ENCODE measurements at places on chromosomes 4 and X. TPM values are rescaled to one million over a fixed set of nuclear protein-coding genes. Genes with fewer than 3 reads are reported as not detected.

The HELT gene
- not detected for total RNA-seq

DNA sequence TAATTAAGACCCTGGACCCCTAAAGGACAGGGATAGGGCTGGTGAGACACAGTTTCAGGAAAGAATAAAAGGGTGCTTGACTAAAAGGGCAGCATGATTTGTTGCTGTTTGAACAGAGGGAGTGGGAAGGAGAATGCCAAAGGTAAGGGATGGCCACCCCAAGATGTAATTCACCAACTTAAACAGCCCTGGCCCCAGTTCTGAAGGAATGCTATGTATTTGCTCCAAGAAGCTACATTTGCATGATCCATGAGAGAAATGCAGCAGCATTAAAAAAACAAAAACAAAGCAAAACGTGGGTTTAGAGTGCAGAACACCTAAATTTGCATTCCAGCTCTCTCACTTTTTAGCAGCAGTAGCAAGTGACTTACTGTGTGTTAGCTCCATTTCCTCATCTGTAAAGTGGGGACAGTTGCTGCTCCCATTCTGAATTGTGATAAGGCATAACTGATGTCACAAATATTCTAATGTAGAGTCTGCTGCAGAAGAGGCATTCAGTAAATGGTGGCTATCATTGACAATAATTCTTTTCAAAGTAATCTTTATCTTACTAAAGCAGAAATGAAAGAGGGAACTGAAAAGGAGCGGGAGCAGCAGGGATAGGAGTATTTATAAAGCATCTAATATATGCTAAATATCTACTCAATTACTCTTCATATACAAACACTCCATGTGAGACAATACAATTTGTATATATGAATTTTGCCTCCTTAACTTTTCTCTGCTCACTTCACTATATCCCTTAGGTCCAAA, 115.8 kb downstream of the PPARGC1A start:
- H3K4me1 ChIP-seq, result no peaks in the 10 kb centered on the region
- H3K4me3 ChIP-seq, result no peak overlapping the region
- H3K27me3 ChIP-seq, result no peaks in the 10 kb centered on the region
- DNase-seq, result no peak
- H3K27ac ChIP-seq, result no peak overlapping the region

DNA sequence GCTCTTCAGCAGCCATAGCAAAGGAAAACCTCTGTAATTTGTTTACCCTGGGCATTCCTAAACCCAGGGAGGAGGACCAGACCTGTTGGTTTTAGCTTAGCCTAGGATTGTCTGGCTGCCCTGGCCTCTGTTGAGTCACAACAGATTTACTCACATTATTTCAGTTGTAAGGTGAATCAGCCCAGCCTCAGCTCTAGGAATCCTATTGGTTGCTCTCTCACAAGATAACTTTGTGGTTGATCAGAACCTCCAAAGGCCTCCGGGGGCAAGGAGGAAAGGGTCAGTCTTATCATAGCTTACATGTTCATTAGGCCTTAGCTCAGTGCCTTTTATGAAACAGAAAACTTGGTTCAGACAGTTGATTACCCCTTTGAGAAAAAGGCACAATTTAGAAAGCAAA, 41.0 kb downstream of the PDK3 start:
- H3K4me1 ChIP-seq, result no peaks in the 10 kb centered on the region
- H3K27ac ChIP-seq, result no peak overlapping the region
- DNase-seq, result no peak
- no peaks in the 10 kb centered on the region for H3K36me3 ChIP-seq
- no peaks in the 10 kb centered on the region for H3K27me3 ChIP-seq

DNA sequence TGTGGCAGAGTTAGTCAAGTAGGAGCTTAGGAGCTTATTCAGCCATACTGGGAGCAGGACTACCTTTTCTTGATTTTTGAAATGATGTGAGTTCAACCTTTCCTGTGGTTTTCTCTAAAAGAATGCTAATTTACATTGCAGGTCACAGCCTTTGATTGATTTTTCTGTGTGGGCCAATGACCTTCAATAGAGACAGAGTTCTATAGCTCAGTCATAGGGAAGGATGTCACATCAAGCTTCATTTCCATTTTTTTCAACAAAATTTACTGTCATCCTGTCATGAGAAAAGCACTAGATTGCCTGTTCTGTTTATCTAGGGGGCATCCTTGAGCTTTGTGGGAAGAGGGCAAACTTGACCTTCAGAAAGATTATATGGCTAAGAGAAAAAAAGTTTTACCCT, 448.7 kb downstream of the MID1IP1 start:
- H3K27ac ChIP-seq, result no peak overlapping the region
- H3K4me1 ChIP-seq, result no peaks in the 10 kb centered on the region
- H3K4me3 ChIP-seq, result no peak overlapping the region
- DNase-seq, result no peak

DNA sequence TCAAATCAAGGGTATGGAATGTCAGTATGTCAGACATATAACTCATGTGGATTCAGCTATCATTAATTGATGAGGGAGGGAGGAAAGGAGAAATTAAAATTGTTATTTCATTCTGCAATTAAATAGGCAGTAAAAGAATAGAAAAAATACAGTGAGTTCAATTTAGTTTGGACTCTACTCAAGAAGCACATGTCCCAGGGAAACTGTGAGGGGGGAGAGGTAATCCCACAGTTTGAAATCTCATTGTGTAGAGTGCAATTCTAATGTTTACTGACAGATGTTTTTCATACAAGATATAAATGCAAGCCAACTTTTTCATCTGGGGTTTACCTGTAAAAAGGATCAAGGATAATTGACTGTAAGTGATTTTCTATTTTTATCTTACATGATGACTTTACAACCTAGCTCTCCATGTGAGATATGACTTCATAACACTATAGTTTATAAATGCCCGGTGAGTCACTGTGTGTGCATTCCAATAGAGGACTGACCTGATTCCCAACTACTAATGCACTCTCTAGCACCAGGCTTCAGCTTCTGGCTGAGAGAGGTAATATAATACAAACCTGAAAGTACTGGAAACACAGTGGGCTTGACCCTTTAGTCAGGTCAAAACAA, 35.2 kb upstream of the SCD5 start:
- H3K4me3 ChIP-seq, result no peak overlapping the region
- H3K27ac ChIP-seq, result peak overlapping the region; percentile 2
- H3K27me3 ChIP-seq, result no peaks in the 10 kb centered on the region
- H3K4me1 ChIP-seq, result peaks cover 4% of the 10 kb centered on the region

DNA sequence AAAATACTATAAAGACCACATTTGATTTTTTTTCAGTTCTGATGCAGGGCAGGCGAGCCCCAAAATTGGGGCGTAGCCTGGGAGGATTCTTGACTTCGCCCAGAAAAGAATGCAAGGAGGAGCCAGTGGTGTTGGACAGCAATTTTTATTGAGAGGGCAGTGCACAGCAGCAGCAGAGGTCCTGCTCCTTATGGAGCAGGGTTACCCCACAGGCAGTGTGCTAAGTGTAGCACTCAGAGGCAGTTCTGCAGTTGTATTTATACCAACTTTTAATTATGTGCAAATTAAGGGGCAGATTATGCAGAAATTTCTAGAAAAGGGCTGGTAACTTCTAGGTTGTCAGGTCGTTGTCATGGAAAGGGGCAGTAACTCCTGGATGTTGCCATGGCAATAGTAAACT, 69.9 kb downstream of the GASK1B start:
- H3K27me3 ChIP-seq, result no peaks in the 10 kb centered on the region
- no peak for DNase-seq
- no peak overlapping the region for H3K27ac ChIP-seq

The PCDH10 gene
- 15.5 TPM for total RNA-seq

The CCDC158 gene
- total RNA-seq, result 0.08 TPM

The ARHGAP6 gene
- 3.0 TPM for total RNA-seq

The IL3RA gene
- 1.4 TPM for total RNA-seq

Measured in adrenal gland (tissue), 19 donors.